CD4-positive, alpha-beta T cell (primary cell): ENCODE measurements at places on chromosomes 6 and 20.

GRCh38 chr6:124466949-124467348, 495.3 kb upstream of the RNF217 start:
- no peak for DNase-seq

DNA sequence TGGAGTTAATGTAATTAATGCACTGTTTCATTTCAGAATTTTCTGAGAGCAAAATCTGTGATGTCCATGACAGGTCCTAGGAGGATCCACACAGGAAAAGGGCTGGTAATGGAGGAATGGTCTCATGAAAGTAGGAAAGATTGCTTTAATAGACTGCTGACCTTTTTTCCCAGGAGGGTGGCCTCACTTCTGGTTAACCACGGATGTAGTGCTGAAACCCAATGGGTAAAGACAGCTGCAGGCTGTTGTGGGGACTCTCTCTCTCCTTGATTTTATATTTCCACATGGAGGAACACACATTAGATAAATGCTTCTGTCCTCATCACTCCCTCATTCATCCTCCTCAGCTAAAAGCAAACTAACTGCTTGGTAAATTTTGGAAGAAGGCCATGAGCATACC, 23.6 kb upstream of the RIPOR2 start:
- DNase-seq = no peak

DNA sequence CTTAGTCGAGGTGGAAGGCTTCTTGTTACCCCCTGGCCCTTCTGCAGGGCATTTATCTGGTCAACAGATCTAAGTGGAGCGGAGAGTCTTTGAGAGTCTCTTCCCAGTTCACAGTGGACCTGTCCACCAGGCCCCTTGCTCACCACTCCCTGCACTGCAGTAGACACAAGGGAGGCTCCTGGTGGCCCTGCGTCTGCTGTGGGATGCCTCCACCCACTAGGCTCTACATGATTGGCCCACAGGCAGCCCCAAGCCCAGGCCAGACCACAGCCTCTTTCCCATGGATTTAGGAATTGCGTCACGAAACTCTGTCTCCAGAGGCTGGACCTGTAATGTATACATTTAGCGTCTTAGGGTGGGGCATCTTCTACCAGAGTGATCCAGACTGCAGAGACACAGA, 28.4 kb downstream of the TBC1D7 start:
- no peak for DNase-seq

DNA sequence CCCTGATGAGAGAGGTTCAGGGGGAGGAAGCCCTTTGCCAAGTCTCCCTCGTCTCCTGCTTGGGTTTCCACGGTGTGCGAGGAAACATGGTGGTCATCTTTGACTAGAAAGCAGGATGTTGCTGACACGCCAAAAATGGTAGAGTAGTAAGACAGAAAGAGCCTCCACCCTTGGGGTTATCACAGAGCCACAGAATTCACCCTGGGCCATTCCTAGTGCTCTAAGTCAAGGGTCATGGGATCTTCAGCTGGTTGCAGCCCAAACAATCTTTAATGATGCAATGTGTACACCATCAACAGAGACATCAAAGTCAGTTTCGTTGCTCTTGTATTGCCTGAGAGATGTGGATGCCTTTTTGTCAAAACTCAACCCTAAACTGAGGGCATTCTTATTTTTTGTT, 201.9 kb downstream of the LY86 start:
- DNase-seq = no peak

DNA sequence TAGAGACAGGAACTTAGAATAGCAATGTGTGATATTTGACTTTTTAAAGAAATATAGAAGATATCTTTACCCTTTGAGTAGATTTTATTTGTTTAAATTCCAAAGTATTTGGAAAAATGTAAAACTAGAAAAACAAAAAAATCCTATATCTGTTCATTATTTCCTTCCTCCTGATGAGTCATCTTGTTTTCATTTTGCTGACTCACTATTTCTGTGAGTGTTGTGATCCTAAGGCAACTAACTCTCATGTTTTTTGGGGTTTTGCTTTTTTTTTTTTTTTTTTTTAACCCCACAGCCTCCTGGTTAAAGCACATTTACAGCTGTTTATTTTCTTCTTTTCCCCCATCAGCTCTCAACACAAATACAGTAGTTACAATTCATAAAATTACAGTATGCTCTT, 37.8 kb upstream of the THEMIS start:
- no peak for DNase-seq
